ENCODE measurements at places on chromosomes 3 and 15.

DNA sequence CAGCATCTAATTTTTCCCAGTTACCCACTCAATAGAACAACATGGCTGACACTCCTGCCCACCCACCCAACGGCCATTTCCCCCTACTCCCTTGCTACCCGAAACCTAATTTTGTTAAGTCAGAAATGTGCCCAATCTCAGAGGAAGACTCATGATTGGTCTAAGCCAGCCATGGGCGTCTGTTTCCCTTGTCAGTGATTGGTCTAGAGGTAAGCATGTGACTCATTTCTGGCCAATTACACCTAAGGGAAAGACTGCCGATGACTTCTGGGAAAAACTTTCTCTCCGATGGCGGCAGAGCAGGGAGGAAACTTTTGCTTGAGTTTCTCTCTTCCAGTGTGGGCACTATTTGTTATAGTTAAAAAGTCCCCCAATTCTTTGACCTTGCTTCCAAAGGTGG, 72.9 kb downstream of the RPLP1 start:
- no peak for DNase-seq

DNA sequence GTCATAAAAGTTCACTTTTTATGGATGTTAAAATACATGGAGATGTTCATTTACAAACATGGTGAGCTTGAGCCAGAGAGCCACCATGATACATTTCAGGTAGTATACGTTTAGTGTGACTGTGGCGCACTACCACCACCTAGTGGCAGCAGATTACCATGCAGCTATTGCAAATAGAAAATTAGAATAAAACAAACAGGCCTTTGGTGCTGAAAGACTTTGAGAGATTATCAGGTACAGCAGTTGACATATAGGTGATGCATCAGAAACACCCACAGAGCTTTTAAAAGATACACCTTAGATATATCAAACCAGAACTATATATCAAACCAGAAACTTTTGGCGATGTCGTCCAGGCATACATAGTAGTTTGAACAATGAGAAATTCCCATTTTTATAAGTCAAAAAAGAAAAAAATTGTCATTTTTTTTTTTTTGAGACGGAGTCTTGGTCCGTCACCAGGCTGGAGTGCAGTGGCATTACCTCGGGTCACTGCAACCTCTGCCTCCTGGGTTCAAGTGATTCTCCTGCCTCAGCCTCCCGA, 42.0 kb upstream of the ICE2 start:
- DNase-seq, result peak; percentile 61

DNA sequence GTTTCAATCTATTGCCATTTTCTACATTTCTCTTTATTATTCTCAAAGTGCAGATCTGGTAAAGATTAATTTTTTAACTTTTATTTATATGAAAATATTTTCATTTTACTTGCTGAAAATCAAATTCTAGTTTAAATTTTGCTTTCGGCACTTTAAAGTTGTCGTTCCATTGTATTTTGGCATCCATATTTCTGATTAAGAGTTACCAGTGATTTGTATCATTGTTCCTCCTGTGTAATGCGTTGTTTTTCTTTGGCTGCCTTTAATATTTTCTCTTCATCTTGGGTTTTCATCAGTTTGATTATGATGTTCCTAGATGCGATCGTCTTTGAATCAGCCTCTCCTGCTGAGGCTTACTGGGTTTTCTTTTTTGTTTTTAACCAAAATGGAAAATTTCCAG, 97.3 kb downstream of the SPATA16 start:
- no peak for DNase-seq

DNA sequence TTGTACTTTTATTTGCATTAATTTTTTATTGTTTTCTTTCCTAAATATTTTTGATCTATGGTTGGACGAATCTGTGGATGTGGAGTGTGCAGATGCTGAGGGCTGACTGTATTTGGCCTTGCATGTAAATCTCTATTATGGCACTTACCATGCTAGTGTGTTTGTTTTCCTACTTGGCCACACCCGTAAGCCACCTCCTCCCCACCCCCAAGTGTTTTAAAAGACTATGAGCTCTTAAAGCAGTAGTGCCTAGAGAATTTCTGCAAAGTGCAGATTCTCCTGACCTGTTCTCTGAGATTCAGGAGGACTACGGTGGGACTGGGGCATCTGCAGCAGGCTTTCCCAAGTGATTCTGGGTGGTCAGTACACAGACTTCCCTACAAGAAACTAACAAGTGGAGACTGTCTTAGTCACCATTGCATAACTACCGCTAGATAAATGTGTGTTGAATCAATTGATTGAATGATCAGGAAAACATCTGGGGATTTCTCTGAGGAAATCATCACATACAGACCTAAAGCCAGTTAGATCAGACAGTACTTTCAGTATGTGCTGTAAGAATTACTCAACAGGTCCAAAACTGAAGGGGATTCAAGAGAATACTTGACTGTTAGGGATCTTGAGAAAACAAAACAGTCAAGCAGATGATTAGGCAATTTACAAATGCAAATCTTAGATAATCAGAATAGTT, 6.2 kb upstream of the TIPARP start:
- DNase-seq, result no peak

- no peak for DNase-seq
Measured at GRCh38 chr3:52779011-52779836, 1.8 kb downstream of the ITIH1 start.

GRCh38 chr3:180188512-180189309, 152.0 kb upstream of the PEX5L start:
- no peak for DNase-seq

GRCh38 chr3:105430455-105430854, 63.7 kb downstream of the ALCAM start:
- no peak for DNase-seq
